ENCODE measurements at places on chromosomes 1 and 21. TPM values are rescaled to one million over a fixed set of nuclear protein-coding genes. Genes with fewer than 3 reads are reported as not detected.

DNASE2B gene
- not detected for total RNA-seq

SH2D5 gene
- under 0.01 TPM for total RNA-seq

RHEX gene
- total RNA-seq = not detected

AKR7A3 gene
- total RNA-seq = 0.14 TPM

FAM163A gene
- 0.05 TPM for total RNA-seq

IGSF9 gene
- total RNA-seq = not detected

BTBD8 gene
- 6.1 TPM for total RNA-seq

CCDC27 gene
- total RNA-seq = not detected

E2F2 gene
- total RNA-seq = 1.9 TPM

NBPF26 gene
- 8.3 TPM for total RNA-seq

EVA1C gene
- 17.9 TPM for total RNA-seq

SYCP1 gene
- total RNA-seq = not detected

THEM5 gene
- not detected for total RNA-seq

SLC2A5 gene
- 0.34 TPM for total RNA-seq

S100B gene
- not detected for total RNA-seq

LCE3B gene
- not detected for total RNA-seq

C1orf210 gene
- not detected for total RNA-seq

DCST1 gene
- not detected for total RNA-seq

CASQ1 gene
- not detected for total RNA-seq

FCRL4 gene
- not detected for total RNA-seq

GBP2 gene
- 65.9 TPM for total RNA-seq

FAM167B gene
- total RNA-seq = 2.4 TPM

LCE3D gene
- total RNA-seq = not detected

LY9 gene
- total RNA-seq = not detected

ESRRG gene
- not detected for total RNA-seq

SLC30A2 gene
- not detected for total RNA-seq

VAV3 gene
- total RNA-seq = 63.2 TPM

UBXN10 gene
- not detected for total RNA-seq

IQCC gene
- 1.0 TPM for total RNA-seq

DYNLT5 gene
- 1.1 TPM for total RNA-seq

NHLH1 gene
- under 0.01 TPM for total RNA-seq

FLAD1 gene
- total RNA-seq = 17.8 TPM
